ENCODE measurements at places on chromosomes 7 and 10.

GRCh38 chr7:3497796-3498195, 196.7 kb downstream of the SDK1 start:
- DNase-seq = no peak

- DNase-seq = no peak
Measured at GRCh38 chr7:30898411-30898810, 13.2 kb upstream of the AQP1 start.

DNA sequence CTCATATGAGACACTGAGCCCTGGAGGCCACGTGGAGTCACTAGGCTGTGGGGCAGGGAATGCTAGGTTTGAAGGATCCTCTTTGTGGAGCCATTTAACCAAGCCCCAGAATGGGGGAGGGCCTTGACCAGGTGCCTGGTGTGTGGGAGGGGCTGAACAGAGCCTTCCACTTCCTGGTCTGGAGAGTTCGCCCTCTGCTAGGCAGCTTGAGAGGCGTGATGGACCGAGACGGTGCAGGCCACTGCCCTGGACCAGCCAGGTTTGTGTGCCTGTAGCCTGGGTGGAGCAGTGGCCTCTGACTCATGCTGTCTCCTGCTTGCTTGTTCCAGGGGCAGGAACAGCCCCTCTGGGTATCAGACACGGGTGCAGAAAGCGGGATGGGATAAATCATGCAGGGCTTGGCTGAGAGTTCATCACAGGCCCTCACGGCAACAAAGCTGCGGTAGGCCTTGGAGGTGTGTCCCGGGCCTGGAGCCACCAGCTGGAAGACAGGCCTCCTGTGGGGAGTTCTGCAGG, 27.4 kb downstream of the ADAMTS14 start:
- no peak for DNase-seq

GRCh38 chr10:12470719-12471118, 121.4 kb downstream of the CAMK1D start:
- DNase-seq = no peak

- DNase-seq = no peak
Measured at GRCh38 chr7:90337106-90337505, 9.4 kb upstream of the GTPBP10 start.
